ENCODE measurements at places on chromosomes 12 and 14.

- peak; percentile 8 for DNase-seq
Measured at GRCh38 chr12:106974511-106974910, 12.4 kb downstream of the MTERF2 start.

DNA sequence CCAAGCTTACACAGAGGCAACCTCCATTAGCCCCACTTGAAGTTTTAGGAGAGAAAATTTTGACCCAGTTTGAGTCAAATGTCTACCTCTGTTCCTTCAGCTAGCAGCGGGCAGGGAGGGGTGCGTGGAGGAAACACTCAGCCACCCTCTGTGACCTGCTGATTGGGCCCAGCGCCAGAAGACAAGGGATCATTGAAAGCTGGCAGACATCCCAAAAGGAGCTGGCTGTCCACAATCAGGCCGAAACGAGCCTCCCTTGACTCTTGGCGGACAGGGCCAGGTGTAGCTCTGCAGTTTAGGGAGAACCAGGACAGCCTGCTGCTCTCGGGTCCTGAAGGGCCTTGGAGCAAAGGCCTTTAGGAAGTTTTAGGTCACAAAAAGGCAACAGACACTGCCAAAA, 41.3 kb downstream of the CD9 start:
- no peak for DNase-seq

GRCh38 chr14:59787045-59787674, 83.4 kb downstream of the RTN1 start:
- DNase-seq = no peak

DNA sequence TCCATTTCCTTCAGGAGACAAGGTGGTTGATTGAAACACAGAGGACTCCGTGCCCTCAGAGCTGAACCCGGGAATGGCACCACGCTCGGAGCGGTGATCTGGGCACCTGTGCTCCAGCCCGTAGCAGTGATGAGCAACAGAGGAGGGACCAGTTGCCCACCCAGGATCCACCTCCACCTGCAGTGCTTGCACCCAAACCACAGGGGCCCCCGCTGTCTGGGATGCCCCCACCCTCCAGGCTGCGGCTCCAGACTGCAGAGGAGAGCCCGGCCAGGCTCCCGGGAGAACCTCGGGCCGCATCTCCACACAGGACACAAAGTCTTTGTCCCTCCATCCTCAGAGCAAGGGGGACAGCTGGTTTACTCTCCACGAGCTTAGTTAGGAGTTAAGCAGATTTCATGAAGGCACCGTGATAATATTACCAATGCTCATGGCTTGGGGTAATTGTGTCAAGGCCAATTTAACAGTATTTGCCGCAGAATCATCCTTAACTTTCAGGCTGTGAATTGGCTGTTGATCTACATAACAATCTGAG, 100.6 kb downstream of the TNFAIP2 start:
- DNase-seq = no peak

DNA sequence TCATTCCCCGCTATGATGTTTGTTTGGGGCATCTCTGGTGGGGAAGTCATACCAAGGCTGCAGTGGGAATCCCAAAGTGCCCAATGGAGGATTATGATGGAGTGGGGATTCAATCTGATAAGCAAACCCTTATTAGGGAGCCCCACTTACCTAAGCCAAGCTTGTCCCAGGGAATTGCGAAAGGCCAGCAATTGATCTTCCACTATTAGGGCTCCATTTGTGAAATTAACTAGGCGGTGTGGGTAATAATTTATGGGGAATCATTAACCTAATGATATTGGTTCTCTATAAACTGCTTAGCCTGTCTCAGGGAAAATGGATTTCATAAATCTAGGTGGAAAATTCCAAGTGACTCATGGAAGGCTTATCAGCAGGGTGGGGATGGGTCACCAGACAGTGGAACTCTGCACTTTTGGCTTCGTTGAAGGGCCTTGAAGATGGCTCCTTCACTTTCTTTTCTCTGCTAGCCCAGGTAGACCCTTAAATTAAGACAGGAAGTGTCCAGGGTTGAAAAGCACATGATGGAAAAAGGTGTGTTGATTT, 113.0 kb upstream of the WSCD2 start:
- no peak for DNase-seq

GRCh38 chr12:21384261-21384660, 11.6 kb downstream of the IAPP start:
- no peak for DNase-seq

DNA sequence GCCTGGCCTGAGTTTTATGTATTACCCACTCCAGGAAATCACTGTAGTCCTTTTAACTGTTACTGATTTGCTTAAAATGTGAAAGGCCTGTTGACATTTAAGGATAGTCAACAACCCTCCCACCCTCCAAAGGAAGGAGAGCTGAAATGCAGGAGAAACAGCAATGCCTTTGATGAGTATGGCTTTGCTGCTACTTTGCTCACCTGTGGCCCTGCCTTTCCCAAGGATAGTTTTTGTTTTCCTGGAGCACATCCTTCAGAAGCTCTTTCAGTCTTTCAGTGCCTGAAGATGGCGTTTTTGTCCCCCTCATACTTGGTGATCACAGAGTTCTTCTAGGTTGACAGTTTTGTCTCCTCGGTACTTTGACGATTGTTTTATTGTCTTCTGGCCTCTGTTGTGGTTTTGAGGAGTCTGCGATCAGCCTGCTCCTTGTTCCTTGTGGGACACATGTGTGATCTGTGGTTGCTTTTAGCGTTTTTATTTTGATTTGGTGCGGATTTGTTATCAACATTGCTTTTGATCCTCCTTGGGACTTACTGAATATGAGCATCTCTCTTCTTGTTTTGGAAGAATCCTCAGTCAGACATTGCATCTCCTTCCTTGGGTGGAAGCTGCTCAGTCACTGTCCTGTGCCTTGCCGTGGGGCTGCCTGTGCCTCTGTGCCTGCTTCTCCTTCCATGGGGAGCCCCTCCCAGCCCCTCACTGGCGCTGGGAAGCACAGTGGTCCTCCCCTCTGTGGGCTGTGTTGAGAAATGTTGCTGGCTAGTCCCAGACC, 17.2 kb downstream of the PACS2 start:
- DNase-seq = peak; percentile 37

DNA sequence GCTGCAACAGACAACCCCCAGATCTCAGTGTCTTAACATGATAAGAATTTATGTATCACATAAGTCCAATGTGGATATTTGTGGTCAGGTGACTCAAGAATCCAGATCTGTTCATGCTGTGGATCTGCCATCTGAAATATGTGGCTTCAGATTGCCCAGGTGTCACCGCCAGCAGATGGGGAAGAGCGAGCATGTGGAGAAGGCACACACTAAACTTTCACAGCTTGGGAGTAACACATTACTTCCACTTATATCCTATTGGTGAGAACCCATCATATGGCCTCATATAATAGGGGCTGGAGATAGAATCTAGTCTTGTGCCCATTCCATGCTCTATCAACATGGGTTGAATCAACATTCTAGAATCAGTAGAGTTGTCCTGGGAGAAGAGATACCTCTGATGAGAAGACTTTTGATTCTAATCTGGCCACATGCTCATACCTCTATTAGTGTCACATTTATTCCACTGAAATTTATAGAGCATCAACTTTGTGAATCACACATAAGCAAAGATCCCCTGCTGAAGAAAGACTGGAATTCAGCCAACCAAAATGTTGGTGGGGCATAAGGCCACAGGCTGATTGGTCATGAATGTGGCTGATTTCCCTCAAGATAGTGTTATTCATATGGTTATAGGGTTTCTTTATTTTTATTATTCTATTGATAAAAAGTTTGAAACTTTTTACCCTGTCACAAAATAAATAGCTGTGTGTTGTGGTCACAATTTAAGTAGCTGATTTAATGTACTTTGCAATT, 6.0 kb upstream of the CALCOCO1 start:
- no peak for DNase-seq

GRCh38 chr12:103772367-103773108, 68.5 kb downstream of the NT5DC3 start:
- DNase-seq = no peak

- peak; percentile 22 for DNase-seq
Measured at GRCh38 chr14:73241481-73242165, 4.3 kb downstream of the PAPLN start.

- DNase-seq = no peak
Measured at GRCh38 chr14:99143126-99143525, 128.9 kb downstream of the BCL11B start.

DNA sequence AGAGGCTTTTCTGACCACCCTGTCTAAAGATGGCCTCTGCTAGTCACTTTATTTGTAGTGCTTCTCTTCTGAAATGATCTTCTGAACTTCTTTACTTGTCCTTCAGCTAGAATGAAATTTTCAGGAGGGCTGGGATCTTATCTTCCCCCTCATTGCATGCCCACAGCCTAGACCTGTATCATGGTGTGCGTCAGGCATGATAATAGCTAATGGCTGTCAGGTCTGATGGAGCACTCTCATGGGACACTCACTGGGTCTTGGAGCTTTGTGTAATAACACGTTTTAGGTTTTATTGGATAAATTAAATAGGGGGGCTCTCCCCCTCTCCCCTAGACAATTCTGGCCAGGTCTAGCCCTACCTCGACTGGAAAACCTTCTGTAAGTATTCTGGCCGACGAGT, 97.1 kb upstream of the NRXN3 start:
- no peak for DNase-seq

GRCh38 chr12:53756300-53757100, 4.7 kb upstream of the CISTR start:
- no peak for DNase-seq

DNA sequence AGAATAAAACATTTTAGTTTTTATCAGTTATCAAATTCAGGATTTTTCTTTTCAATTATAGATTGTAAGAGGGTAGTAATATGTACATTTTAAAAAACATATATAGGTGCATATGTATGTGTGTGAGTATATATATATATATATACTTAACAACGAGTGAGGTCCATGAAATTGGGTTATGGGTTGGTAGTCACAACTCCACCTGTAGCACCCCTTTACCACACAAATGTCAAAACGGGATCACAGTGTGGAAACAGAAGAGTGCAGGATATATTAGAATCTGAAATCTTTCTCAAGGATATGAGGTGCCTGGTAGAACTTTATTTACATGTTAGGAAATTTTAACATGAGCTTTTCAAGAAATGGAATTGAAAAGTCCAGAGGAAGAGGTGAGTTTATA, 31.3 kb downstream of the MIA2 start:
- no peak for DNase-seq

GRCh38 chr14:101922866-101923265, 41.5 kb upstream of the DYNC1H1 start:
- no peak for DNase-seq

GRCh38 chr14:103071544-103072251, 12.3 kb upstream of the LBHD2 start:
- no peak for DNase-seq

- DNase-seq = no peak
Measured at GRCh38 chr12:89918172-89918846, 209.7 kb upstream of the ATP2B1 start.

DNA sequence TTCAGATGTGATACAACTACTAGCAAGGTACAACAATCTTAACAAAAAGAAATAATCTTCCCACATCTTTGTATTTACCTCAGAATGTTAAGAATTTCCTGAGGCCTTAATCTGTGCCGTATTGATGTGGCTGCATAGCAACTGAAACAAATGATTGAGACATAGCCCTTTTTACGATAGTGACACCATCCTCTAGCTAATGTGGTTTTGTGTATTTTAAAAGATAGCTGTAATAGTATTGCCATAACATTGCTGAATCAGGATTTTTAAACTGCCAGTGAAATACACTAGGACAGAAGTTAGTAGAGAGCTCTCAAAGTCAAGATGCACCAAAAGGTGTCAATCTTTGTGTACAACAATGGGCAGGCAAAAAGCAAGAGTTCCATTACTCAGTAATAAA, 11.9 kb downstream of the NPAS3 start:
- no peak for DNase-seq

- no peak for DNase-seq
Measured at GRCh38 chr12:20057398-20057797, 310.9 kb upstream of the PDE3A start.

GRCh38 chr14:83478741-83479140, 1945.1 kb upstream of the SEL1L start:
- DNase-seq = no peak

DNA sequence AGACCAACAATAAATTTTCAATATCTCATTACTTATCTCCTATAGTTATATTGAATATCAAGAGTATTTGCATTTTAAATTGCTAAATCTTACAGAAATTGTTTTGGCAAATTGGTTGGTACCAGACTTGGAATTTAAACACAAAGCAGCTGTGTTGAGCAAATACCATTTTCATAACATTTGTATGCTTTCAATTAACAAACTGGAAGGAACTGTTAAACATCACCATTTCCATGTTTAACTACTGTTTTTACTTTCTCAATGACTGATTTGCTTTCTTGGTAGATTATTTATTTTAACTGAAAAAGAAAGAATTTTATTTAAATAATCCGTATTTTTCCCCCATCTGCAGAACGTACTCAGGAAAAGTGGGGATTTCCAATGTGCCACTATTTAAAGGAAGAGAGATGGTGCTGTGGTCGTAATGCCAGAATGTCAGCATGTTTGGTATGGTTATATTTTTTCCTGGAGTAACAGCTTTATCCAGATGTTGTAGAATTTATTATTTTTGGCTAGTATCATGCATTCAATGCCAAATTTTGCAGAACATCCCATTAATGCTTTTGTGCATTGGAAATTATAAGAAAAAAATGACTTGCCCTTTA, 72.3 kb downstream of the METTL25 start:
- DNase-seq = no peak

DNA sequence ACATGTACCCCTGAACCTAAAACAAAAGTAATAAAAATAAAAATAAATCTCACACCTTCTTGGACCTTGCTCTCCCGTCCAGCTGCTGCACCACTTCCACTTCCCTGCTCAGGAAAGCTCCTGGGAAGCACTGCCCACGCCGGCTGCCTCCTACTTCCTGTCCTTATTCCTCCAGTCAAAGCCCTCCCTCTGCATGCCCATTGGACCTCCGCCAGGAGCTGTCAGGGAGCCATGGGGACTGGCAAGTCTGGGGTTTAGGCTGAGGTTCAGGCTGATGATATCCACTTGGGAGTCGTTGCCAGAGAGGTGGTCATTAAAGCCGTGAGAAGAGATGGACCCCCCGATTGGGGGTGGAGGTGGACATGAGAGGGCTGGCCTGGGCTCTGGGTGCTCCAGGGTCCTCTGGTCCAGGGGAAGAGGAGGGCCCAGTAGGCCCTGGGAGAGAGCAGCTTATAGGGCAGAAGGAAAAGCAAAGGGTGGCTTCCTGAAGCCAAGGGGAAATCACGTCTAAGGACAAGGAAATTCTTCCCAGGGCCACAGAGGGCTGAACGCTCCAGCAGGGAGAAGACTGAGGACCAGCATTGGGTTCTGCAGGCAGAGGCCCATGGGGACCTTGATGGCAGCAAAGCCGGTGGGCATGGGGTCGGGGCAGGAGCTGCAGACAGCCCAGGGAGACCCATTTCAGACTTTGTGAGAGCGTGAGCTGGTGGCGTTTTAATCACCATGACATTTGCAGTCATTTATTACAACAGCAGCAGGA, 78.7 kb downstream of the FZD10 start:
- DNase-seq = no peak

DNA sequence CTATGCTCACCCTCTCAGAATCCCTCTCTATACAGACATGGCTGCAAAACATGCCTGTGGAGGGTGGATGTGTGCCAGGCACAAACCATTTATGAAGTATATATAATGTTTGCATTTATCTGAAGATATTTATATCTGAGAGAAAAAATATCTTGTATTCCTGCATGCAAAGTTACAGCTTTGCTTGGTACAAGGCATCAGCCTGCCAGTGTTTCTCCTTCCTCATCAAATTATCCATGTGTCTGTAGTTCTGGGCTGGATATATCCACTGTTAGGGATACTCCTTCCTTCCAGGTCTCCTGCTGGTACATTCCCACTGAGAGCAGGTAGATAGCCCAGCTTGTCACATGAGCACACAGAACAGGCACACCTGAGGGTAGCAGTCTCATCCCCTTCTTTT, 12.0 kb downstream of the HOXC4 start:
- DNase-seq = no peak

Data from NCI-H526 (cell line).